ENCODE measurements at places on chromosomes 7 and 10.

GRCh38 chr10:78438907-78439809 is 405.5 kb downstream of the RPS24 start:
- no peak for DNase-seq

DNA sequence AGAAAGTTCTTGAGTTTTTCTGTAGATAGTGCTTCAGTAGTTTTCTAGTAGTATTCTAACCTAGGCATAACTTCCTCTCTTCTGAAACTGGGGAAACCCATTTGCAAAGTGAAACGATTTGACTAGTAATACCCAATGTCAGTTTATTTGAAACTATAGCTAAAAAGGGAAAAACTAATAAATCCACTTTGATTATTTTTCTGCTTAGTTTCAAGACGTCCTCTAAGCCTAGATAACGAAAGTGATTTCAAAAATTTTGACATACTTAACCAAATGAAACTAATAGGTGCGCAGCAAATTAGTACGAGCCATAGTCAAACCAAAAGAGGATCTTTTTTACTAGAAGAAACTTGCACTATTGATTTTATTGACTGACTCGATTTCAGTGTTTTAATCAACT is 9.8 kb upstream of the SP8 start:
- no peak for DNase-seq

DNA sequence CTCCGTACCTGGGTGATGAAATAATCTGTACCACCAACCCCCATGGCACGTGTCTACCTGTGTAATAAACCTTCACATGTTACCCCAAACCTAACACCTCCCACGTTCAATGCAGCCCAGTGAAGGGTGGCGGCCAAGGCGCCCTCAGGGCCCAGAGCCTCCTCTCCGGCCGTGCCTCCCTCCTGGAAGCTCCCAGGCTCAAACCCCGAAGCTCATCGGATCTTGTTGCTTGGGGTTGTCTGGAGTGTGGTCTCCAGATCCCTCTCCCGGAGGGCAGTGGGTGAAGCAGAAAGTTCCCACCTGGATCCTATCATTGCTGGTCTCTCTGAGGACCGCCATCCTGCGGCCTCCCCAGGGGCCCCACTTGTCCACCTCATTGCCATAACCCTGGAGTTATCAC is 9.4 kb upstream of the KNDC1 start:
- DNase-seq, result no peak

DNA sequence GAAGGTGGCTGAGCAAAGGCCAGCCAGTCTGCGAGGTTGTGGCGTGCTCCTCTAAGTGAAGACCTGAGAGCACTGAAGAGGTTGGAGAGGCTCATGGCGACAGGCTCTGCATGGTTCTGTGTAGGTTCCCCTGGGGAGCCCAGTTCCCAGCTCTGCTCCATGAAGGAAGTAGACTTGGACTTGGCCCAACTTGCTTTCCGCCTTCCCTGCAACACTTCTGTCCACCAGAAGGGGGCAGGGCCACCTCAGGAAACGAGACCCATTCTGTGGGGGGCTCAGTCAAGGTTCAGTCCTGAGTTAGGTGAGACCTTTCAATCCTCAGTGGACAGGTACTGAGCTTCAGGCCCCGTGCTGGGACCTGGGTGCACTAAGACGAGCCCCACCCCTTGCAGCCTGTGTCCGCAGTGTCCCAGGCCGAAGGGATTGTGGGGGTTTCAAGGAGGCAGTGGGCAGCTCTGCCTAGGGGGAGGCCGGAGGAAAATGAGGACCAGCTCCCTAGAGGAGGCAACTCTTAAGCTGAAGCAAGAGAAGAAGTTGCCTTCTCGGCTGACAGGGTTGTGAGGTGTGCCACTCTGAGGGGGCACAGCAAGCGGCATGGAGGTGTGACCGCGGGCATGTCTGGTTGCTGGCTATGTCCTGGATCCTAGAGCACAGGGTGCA is 15.0 kb upstream of the PCBD1 start:
- peak; percentile 73 for DNase-seq

- peak; percentile 95 for DNase-seq
These were observed 775 bp upstream of the SEPTIN7 start for GRCh38 chr7:35799846-35800717.
